ENCODE measurements at places on chromosomes 1 and 21.

GRCh38 chr1:60287536-60287935, 214.0 kb upstream of the C1orf87 start:
- no peak for DNase-seq

- peak; percentile 80 for DNase-seq
Measured at GRCh38 chr1:23562137-23562876, 3.0 kb upstream of the ID3 start.

GRCh38 chr1:31259746-31260145, 20.1 kb upstream of the NKAIN1 start:
- DNase-seq, result no peak

- DNase-seq, result no peak
Measured at GRCh38 chr1:36419140-36419539, 21.4 kb upstream of the LSM10 start.

- DNase-seq, result no peak
Measured at GRCh38 chr1:235892202-235892601, 25.5 kb upstream of the LYST start.

- no peak for DNase-seq
Measured at GRCh38 chr21:45980271-45980670, 1.3 kb upstream of the COL6A1 start.

GRCh38 chr1:87318056-87318650, 10.5 kb upstream of the LMO4 start:
- DNase-seq, result no peak

DNA sequence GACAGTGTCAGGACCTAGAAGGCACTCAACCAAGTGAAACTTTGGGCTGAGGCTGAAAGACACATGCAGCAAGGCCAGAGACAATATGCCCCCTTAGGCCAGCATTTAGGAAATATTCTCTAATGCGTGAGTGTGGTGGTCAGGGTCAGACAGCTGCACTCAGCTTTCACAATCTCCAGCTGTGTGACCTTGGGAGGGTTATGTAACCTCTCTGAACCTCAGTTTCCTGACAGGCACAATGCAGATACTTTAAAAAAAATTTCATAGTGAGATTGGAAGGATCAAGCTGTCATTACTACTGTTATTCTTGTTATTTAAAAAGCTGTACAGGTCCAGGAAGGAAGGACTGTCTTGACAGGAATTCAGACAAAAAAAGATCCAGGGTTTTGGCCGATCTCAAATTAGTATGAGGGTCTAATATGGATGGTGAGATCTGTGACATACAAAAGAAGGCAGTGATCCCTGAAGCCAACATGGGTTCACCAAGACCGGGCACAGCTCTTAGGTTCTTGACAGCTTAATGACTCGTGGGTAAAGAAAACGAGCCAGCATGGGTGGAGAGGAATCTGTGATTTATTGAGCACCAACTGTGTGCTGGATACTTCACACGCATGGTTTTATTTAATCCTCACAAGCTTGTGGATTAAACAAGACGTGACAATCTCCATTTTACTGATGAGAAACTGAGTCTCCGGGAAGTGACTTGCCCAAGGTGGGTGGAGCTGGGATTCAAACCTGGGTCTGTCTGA, 54.6 kb upstream of the POU3F1 start:
- DNase-seq, result no peak

DNA sequence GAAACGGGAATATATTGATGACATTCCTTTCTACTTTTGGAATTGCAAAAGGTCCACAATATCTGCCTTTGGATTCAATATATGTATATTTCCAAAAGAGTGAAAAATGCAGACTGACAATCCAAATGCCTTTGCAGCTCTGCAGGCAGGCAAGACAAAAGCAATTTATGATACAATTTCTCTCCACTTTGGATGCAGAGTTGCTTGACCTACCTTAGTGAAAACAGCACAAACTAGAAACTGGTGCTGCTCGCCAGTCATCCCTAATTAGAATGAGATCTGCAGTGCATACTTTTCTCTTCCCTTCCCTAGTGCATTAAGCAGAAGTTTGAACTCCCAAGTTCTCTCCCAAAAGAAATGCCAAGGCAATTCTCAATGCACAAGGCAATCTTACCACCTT, 56.8 kb downstream of the KIAA0319L start:
- DNase-seq, result no peak

GRCh38 chr1:86258101-86258500, 101.5 kb upstream of the COL24A1 start:
- no peak for DNase-seq

DNA sequence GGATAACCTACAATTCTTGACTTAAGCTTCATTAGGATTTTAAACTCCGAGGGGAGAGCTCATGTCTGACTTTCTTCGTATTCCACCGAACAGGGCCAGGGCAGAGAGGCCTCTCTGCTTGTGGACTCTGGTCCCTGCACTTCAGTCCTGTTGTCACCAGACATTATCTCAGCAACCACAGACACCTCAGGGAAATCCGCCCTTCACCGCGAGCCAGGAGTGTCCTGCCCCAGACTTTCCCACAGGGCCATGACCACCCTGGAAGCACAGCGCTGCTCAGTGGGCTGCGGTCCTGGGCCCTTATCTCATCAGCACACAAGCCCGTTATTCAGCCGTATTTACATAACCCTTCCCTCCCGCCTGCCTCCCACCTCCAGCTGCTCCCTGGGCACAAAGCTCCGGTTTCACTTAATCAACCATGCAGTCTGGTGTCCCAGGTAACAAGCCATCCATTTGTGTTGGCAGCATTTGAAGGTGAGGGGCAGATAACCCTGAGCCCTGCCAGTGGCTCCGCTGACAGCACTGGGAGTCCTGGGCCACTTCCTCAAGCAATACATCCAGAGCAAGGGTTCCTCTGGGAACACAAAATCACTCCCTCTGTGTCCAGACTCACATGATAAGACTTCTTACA, 122.8 kb upstream of the RAB4A start:
- DNase-seq, result peak; percentile 93

DNA sequence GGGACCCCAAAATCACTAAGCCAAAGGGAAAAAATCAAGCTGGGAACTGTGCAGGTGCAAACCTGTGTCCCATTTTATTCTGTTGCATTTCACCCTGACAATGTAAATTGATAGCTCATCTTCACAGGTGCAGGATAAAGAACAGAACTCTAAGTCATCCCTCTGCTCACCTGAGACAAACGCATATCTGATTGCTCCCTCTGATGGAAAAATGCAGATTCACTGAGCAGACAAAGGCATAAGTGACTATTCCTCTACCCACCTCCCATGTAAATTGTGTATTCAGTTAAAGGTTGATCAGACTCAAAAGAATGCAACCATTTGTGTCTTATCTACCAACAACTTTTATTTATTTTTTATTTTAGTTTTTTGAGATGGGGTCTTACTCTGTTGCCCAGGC, 644.2 kb downstream of the PTPRU start:
- DNase-seq, result no peak

GRCh38 chr1:183027791-183028190, 4.6 kb downstream of the LAMC1 start:
- no peak for DNase-seq

DNA sequence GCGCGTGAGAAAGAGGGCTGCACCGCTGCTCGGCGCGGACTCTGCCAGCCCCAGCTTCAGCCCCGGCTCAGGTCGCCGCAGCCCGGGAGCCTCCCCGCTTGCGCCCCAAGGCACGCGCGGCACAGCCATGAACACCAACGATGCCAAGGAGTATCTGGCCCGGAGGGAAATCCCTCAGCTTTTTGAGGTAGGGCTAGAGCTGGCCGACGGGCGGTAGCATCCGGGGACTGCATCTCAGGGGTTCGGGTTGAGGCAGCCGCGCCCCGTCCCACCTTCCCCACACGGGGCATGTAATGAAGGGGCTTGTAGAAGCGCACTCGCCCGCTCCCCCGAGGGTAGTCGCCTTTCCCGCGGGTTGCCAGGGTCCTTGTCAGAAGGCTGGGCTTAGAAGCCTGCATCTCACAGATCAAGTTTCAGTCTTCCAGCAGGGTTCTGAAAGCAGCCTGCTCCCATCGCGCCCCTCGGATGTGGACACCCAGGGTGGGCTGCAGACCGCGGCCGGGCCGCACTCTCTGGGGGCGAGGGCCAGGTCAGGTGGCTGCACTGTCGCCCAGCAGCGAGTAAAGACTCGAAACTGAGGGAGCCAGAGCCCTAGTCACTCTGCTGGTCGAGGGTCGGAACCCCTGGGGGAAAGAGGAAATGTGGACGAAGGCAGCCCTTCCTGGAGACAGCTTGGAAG, 507 bp downstream of the AK5 start:
- DNase-seq, result peak; percentile 48

- no peak for DNase-seq
Measured at GRCh38 chr1:172867216-172867818, 183.4 kb downstream of the TNFSF18 start.

GRCh38 chr1:7651203-7651602, 119.9 kb upstream of the VAMP3 start:
- DNase-seq, result no peak

DNA sequence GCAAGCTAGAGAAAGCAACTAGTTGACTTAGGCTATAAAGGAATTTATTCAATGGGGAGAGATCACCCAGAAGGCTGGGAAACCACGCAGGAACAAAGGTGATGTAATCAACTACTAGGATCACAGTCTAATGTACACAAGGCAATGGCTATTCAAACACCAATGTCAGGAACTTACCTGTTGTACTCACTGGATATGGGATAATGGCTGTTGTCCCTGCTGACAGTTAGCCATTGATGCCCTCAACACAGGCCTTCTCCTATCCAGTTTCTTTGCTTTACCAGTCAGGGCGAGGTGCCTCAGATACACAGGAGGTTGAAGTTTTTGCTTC, 32.3 kb downstream of the C21orf91 start:
- DNase-seq, result no peak

- peak; percentile 78 for DNase-seq
Measured at GRCh38 chr1:37509181-37509580, 5.4 kb downstream of the MEAF6 start.

DNA sequence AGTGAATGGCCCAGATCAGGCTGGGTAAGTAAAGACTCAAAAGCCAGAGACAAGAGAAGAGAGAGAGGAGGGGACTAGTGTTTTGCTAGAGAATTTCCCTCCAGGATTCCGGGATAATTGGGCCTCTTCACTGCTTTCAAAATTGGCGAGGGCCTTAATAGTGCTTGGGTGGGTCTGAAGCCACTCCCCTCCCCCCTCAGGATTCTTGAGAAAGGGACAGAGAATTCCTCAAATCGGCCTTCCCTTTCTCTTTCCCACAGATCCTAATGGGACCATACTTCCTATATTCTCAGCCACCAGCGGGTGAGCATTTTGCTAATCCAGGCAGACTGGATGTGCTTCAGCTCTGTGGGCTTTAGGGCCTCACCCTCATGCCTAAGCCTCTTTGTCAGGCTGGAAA, 11.9 kb downstream of the SFN start:
- no peak for DNase-seq

DNA sequence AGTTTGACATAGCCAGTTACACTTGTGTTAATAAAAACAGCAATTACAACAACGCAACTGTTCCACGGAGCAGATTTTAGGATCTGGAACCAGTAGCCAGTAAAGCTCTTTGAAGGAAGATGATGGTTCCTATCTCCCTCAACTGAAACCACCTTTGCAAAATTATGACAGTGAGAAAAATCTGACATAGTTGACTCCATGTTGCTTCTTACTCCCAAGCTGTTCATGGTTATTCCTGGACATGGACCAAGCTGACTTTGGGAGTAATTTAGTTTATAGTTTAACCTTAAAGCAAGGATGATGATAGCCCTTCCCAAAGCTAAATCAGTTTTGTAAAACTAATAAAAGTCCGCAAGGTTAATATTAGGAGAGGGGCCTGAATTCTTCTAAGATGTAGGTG, 518.0 kb upstream of the ZP4 start:
- DNase-seq, result no peak

GRCh38 chr1:188670837-188671236, 1806.8 kb downstream of the BRINP3 start:
- DNase-seq, result no peak

GRCh38 chr1:104933846-104934245, 1184.1 kb downstream of the AMY1C start:
- no peak for DNase-seq

DNA sequence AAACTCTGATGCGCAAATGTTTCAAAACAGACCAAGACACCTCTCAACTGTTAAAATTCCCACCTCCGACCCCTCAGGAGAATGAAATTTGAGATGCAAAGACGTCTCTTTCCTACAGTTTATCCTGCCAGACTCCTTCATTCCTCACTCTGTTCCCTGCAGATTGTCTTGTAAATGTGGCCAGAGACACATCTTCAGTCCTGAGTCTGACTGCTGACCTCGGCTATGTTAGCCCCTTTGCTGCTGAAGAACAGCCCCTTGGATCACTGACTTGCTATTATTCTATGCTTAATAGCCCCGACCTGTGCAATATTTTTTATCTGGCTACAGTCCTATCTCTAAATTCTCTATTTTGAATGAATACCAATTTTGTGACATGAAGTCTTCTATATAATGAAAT, 16.6 kb upstream of the ESRRG start:
- DNase-seq, result no peak

DNA sequence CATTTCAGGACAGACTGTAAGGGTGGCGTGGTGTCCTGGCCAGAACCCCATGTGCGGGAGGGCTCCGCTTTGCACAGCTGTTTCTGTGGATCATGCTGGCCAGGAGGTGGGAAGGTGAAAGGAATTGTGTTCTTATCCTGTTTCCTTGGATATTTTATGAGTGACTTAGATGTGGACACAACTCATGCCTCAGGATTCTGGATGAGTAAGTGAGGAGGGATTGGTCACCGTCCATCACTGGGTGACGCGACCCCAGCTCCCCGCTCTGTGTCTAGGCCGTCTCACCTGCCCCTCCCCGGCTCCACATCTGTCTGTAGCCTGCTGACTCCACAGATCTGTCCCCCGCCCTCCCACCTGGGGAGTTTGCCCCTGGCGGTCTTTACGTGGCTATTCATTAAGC, 48.8 kb downstream of the PIK3CD start:
- DNase-seq, result no peak

DNA sequence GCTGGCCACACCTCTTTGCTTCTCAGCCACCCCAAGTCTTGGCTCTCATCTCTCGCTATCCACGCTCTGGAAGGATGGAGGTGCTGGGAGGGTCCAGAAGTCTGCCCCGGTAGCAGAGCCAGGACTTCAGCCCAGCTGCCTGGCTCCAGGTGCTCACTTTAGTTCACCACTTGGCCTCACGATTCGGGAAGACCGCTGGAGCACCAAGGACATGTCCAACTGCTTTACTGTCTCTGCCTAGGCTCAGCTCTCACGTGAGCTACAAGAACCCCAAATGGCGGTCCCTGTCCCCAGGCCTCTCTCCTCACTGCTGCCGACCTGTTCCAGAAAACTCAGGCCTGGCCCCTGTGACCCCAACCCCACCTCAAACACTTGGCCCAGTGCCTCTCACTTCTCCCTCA, 3.4 kb downstream of the TRIM11 start:
- no peak for DNase-seq

- DNase-seq, result no peak
Measured at GRCh38 chr21:45057886-45058285, 16.5 kb upstream of the ADARB1 start.

- peak; percentile 81 for DNase-seq
Measured at GRCh38 chr1:100530880-100531487, 7.0 kb upstream of the GPR88 start.

DNA sequence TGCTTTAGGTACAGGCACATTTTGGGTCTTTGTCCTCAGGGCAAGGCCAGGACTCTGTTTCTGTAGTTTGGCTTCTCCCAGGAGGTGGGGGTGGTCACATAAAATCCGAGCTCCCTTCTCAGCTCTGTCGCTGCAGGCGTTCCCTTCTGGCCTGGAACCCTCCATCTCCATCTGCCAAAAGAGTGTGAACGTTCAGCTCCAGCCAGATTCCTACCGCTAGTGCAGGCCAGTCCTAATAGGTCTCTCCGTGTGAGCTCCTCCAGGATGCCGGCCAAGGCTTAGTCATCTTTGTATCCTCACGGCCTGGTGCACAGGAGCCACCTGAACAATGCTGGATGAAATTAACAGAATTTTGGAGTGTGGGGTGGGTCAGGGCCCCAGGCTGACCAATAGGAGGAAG, 19.9 kb upstream of the KCNA10 start:
- DNase-seq, result no peak
